ENCODE measurements at places on chromosomes 3 and 15.
A peak's percentile ranks its signal among the peaks of the same experiment; 100 is the strongest.

GRCh38 chr3:43126536-43126935, 20.7 kb upstream of the POMGNT2 start:
- DNase-seq, result no peak

- no peak for DNase-seq
These were observed 133.4 kb downstream of the CHST2 start for GRCh38 chr3:143252931-143253330.

DNA sequence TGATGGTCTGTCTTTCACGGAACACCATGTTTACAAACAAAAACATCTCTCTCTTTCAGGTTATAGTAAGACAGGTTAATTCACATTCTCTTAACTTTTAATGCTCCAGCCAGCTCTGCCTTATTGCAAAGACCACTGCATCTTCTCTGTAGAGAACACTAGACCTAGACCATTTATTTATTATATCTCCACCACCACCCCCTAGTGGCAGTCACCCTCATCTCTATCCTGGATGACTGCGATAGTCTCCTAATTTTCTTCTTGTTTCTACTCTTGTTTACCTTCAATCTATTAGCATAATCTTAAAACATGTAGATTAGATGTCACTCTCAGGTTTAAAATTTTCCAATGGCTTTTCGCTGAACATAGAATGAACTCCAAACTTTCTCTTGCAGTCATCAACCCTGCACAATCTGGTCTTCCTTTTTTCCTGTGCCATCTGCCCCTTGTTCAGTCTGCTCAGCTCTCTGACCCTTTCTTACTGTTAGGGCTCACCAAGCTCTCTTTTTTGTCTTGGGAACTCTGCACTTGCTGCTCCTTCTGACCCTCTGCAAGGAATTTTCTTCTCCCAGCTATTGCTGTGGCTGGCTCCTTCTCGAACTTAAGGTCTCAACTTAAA, 155.6 kb downstream of the SQOR start:
- DNase-seq, result peak; percentile 31

- no peak for DNase-seq
These were observed 61.1 kb upstream of the GPD1L start for GRCh38 chr3:32045091-32045915.

All from GM13976 (cell line).